ENCODE measurements at places on chromosomes 2 and 18.

DNA sequence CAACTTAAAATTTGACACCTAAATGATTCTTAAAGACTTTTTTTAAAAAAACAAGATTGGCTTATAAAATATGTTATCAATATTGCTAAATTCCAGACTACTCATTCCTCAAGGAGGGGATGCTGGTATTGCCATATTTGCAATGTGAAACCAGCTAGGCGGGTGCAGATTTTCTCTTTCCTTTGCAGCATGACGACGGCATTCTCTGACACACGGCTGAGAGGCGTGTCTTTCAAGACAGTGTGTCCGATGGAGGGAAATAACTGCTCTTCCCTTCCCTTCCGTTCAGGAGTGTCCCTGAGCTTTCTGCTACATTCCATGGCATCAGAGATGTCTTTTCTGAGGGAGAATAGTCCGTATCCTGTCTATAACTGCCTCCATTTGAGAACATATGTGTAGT, 38.2 kb upstream of the CNGA3 start:
- no peak for DNase-seq

DNA sequence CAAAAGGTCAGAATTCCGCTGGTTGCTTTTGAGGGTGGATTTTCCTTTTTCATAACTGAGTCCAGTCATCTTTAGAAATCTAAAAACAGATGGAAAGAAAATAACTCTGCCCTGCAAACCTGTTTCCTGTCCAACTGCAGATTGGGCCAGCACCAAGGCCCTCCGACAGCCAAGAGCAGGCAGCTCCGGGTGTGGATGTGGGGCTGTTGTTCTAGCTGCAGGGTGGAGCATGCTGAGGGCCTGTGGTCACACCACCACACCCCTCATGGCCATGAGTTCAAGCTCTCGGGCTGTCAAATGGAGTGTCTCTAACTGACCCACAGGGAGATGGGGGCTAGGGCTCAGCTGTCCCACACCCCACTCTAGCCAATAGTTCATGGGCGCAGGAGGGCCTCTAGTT, 69.3 kb upstream of the BZW1 start:
- no peak for DNase-seq

DNA sequence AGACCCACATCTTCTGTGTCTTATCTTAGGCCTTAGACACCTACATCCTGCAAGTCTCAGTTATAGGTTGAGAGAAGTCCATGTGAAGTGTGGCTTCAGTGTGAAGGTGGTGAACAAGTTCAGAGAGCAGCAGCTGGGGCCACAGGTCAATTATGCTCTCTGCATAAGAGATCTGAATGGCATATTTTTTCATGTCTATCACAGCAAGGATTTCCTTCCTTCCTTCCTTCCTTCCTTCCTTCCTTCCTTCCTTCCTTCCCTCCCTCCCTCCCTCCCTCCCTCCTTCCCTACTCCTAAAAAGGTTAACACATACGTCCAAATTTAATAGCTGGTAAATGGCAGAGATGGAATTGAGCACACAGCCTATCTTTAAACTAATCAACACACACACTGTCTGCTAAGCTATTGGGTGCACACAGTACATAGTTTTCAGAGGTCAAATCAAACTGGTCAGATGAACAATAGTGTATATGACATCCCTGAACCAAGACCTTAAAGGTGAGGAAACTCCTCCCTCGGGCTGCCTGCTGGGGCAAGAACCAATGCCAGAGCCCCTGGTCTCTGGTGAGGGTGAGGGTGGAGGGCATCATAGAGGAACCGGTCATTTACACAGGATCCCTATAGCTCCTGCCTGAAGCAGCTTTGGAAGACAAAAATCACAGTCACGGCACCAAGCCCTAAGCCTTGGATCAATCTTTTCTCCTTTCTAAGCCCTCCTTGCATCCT, 240.9 kb downstream of the ICOS start:
- DNase-seq: no peak

DNA sequence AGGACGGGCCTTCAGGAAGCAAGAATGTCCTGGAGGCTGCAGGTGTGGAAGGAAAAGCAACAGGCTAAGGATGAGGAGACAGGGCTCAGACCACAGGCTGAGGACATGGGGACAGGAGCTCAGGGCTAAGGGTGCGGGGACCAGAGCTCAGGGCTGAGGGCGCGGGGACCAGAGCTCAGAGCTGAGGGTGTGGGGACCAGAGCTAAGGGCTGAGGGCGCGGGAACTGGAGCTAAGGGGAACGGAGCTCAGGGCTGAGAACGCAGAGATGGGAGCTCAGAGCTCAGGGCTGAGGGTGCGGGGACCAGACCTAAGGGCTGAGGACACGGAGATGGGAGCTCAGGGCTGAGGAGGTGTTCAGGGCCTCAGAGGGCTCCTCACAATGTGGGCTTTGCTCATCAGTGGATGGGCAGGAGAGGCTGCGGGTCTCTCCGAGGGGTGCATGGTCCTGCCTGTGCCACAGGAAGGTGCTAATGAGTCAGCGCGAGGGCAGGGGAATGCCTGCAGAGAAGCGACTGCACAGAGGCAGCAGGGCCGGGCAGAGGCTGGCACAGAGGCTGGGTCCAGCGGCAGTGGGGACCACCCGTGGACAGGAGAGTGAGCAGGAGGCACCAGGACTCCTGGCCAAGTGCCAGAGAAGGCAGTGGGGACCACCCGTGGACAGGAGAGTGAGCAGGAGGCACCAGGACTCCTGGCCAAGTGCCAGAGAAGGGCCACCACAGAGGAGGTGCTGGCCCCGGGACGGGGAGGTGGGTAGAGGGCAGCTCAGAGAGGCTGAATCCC, 271.7 kb downstream of the TWIST2 start:
- DNase-seq: no peak

- DNase-seq: no peak
These were observed 30.2 kb upstream of the LONRF2 start for GRCh38 chr2:100352521-100352920.

DNA sequence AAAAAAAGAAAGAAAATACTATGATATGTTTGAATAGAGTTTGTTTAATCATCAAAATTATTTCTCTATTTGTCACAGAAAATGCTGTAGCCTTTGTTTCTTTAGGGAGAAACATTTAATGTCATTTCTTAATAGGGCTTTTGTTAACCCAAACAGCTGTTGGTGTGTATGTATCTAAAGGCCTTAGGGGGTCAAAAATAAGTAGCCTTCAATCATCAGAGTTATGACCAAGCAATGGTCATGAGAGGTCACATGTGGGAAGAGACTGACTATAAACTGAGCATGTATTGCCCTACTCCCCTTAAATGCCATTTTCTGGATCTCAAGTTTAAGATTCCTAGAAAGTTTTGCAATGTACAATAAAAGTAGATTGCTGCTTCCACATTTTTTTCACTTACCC, 22.7 kb downstream of the HNMT start:
- DNase-seq: no peak

DNA sequence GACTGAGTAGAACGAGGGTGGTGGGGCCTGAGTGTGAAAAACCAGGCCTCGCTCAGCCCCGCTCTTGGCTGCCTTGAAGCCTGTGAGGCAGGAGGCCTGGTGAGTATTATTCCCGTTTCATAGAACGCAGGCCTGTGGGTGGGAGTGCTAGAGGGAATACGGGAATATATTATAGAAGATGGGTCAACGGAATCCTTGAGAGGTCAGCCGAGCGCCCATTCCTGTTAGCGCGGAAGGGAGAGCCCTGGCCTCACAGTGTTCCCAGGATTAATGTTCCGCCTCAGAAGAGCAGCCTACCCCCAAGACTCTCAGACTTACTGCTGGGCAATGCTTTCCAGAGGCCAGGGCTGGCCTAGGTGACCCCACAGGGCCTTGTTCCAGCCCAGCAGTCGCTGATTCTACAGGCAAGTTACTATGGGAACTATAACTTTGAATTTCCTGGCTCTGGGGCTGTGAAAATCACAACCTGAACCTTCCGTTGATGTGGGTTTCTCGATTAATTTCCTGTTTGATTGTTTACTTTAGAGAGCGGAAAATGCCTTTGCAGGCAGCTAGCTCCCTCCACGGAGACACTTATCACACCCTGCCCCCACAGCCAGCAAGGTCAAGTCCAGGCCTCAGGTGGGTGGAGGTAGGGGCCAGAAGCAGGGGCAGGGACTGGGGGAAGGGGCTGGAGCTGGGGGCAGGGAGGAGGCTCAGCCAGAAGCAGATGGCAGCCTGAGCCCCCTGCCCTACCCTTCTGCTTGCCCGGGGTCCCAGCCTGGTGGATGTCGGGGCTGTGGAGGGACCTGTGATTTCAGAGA, 108.3 kb downstream of the SMAD7 start:
- peak; percentile 29 for DNase-seq

DNA sequence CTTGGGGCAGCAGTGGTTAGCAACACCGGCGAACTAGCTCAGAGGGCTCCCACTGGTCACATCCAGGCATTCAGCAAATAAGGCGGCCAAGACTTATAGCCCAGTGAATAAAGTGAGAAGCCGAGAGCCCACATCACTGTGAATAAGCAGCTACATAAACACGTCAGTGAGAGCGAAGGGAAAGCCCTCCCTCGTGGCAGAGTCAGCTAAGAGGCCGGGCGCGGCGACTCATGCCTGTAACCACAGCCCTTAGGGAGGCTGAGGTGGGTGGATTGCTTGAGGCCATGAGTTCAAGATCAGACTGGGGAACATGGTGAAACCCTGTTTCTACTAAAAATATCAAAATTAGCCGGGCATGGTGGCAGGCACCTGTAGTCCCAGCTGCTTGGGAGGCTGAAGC, 5.2 kb downstream of the D2HGDH start:
- peak; percentile 87 for DNase-seq

- DNase-seq: no peak
These were observed 47.5 kb downstream of the EMILIN2 start for GRCh38 chr18:2894131-2894840.

- no peak for DNase-seq
These were observed 3.5 kb downstream of the CRIM1 start for GRCh38 chr2:36359067-36359466.

DNA sequence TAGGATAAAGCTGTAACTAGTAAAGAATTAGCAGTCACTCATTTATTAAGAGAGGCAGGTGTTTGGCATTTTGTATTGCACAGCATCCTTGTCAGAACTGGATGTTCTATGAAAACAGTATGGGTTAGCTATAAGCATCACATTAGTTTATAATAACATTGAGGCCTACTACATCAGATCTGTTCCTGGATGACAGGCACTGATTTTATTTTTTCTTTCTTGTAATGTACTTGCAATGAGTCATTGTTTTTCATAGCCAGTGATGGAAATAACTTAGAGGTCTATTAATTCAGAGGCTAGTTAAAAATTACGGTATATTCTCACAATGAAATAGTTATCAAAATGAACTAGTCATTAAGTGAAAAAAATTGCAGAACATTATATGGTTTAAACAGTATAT, 13.0 kb upstream of the RMDN2 start:
- DNase-seq: no peak

DNA sequence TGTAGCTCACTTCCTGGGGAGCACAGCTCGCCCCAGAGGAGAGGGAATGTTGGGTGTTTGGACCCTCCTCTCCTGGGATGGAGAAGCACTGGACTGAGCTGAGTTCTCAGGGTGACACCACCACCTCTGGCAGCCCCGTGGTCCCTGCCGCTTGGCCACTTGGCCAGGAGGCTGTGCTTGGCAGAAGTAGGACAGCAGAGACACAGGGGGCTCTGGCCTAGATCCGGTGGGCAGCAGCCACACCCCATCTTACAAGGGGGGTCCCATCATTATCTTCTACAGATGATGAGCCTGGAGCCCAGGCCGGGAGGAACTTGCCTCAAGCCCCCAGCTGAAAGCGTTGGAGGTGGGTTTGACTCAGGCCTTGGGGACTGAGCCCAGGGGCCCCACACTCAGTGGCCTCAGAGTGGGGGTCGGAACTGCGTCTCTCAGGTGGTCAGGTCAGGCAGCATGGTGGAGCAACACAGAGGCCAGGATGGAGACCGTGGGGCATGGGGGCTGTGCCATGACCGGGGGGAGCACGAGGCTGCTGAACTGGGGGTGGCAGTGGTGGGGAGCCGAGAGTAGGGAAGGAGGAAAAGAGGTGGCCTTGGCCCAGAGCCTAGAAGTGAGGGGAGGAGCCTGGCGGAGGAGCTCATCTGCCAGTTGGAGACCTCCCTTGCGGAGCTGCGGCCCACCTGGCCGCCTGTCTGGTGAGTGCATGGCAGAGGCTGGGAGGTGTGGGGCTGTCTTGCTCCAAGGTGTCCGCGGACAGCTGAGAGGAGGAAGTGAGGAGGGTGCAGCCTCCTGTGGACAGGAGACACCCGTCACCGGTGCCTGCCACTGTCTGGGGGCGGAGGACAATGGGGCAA, 63.6 kb upstream of the HDAC4 start:
- no peak for DNase-seq

DNA sequence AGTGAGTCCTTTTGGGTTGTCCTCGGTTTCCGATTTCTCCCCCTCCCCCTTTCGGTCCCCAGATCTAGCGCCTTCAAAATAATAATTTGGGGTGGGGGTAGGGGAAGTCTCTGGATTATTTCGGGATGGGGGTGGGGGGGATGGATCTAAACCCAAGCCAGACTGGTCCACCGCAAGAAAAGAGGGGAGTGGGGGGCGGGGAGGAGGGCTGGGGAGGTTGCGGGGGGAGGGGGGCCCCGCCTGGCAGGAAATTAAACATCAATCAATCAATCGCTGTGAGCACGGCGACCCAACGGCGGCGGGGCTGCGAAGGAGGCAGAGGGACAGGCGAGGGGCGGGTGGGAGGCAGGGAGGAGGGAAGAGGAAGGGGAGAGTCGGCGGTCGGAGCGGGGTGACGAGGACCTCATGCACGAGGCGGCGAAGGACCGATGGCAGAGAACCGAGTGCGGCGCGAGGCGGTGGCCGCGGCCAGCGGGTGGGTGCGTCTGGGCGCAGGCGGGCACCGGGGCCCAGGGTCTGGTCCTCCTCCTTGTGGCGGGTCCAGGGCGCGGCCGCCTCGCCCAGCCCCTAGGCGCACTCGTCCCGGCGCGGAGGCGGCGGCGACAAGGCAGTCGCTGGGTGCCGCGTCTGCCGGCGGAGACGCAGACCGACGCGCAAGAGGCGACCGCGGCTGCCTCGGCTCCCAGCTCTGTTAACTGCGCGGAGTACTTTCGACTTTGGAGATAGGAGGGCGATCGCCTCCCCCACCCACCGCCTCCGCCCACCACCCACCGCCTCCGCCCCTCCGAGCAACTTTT, 468 bp upstream of the SATB2 start:
- DNase-seq: peak; percentile 41
